ENCODE measurements at places on chromosomes 4 and X.

DNA sequence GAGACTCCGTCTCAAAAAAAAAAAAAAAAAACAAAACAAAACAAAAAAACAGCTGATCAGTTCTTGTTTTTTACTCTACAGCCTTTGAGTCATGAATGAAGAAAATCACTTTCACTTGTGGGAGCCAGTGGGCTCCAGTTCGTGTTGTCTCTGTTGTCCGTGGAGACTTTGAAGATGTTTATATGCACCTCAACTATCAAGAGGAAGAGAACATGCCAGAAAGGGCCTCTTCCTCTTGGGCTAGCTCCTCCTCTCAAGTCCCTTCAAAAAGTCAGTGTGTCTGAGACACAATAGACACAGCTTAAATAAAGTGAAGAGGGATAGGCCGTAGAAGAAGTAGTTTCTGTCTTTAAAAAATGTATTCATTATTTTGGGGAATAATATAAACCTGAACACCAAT lies 182.7 kb downstream of the KDR start:
- DNase-seq, result no peak

DNA sequence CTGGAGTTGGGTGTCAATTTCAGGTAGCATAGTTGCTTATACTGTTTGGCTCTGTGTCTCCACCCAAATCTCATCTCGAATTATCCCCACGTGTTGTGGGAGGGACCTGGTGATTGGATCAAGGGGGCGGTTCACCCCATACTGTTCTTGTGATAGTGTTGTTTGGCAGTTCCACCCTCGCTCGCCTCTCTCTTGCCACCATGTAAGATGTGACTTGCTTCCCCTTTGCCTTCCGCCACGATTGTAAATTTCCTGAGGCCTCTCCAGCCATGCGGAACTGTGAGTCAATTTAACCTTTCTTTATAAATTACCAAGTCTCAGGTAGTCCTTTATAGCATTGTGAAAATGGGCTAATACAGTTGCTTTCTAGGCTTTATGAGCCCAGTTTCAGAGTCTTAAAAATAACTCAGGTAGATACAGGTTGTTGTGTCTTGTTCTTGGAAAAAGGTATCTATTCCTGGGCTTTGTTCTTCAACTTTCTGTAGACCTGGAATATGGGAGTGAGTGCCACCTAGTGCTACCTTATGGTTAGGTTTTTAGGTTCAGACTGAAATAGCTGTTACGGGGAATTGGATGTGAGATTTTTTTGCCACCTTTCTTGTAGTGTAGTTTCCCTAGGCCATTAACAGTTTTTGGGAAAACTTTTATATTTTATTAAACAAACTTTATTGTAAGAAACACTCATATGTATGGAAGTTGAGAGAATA lies 15.6 kb downstream of the PGK1 start:
- DNase-seq, result no peak

GRCh38 chrX:12419591-12419990 lies 281.3 kb downstream of the FRMPD4 start:
- DNase-seq, result no peak

GRCh38 chrX:110359273-110359672 lies 625 bp downstream of the RTL9 start:
- DNase-seq, result no peak

GRCh38 chr4:3784454-3785291 lies 18.5 kb downstream of the ADRA2C start:
- DNase-seq, result peak; percentile 51

- no peak for DNase-seq
These were observed 174.6 kb downstream of the ANKRD50 start for GRCh38 chr4:124537971-124538370.

GRCh38 chr4:123545667-123546572 lies 149.3 kb downstream of the SPRY1 start:
- DNase-seq, result peak; percentile 39

- no peak for DNase-seq
These were observed 12.6 kb downstream of the NEIL3 start for GRCh38 chr4:177322266-177322665.

DNA sequence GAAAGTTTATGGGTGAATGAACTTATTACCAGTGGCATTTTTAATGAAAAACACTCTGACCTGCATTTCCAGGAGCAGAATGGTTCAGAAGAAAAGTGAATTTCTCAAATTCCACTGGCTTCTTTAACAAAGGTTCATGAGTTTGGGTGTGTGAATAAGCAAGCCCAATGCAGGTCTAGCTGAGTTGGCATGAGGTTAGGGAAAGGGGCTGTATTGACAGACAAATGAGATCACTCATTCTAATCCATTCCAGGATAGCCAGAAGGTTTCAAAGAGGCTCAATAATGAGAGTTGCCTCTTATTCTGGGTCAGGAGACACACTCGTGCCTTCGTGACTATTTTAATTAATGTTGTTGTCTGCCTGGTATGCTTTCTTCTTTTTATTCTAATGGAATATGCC lies 43.7 kb upstream of the NPY2R start:
- DNase-seq, result no peak

DNA sequence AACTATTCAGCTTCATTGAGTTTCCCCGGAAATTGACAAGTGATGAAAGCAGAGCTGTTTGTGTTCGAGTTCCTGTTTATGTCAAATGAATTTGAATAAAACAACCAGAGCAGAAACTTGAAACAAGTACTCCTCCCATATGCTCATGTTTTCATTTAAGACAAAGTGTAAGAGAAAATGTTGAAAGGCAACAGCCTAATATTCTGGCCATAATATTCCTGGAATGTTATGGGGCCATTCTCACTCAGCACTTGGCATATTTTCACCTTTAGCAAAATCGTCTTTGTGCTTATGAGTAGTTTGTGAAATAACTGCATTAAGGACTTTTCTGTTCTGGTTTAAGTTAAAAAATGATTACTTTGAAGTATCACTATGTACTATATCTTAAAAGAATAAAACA lies 276.0 kb upstream of the FAT1 start:
- DNase-seq, result no peak

GRCh38 chr4:83768146-83768545 lies 232.2 kb downstream of the GPAT3 start:
- DNase-seq, result no peak

DNA sequence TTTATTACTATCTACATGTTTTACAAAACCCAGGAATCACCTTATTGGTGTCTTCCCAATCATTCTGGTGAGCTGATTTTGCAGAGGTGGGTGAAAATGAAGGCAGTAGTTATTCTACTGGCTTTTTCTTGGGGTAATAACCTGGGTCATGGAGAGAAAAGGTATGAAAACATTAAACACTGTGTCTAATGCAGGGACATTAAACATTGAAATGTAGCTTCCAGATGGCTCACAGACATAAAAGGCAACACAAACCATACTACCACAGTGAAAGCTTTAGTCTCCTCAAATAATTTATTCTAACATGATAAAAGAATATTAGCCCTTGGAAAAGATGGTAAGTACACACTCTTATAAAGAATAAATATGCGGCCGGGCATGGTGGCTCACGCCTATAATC lies 8.0 kb downstream of the SETD7 start:
- no peak for DNase-seq

DNA sequence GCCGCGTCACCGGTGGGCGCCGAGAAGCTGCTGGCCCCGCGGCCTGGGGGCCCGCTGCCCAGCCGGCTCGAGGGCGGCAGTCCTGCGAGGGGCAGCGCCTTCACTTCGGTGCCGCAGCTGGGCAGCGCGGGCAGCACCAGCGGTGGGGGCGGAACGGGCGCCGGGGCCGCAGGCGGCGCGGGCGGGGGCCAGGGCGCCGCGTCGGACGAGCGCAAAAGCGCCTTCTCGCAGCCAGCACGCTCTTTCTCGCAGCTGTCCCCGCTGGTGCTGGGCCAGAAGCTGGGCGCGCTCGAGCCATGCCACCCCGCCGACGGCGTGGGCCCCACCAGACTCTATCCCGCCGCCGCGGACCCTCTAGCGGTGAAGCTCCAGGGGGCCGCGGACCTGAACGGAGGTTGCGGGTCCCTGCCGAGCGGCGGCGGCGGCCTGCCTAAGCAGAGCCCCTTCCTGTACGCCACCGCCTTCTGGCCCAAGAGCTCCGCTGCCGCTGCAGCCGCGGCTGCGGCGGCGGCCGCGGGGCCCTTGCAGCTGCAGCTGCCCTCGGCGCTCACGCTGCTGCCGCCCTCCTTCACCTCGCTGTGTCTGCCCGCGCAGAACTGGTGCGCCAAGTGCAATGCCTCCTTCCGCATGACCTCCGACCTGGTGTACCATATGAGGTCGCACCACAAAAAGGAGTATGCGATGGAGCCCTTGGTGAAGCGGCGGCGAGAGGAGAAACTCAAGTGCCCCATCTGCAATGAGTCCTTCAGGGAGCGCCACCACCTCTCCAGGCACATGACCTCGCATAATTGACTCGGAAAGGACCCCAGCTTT lies 5.6 kb downstream of the PRDM8 start:
- no peak for DNase-seq

- DNase-seq, result no peak
These were observed 58.0 kb downstream of the SPCS3 start for GRCh38 chr4:176377780-176378179.

DNA sequence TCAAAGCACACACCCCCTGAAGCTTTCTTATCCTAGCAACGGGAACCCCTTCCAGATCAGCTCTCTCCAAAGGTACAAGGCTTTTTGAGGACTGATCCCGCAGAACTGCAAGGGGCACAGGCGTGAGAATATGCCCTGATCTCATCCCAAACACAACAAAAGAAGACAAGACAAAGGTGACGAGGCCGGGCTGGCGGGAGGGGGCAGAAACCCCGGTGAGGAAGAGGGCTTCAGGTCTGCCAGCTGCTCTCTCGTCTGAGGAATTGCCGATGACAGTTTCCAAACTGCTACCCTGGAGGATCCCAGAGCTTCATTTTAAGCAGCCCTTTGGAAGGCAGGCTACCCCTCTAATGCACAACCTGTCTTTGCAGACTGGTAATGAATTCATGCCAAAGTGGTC lies 3.4 kb downstream of the HCFC1 start:
- DNase-seq, result no peak

DNA sequence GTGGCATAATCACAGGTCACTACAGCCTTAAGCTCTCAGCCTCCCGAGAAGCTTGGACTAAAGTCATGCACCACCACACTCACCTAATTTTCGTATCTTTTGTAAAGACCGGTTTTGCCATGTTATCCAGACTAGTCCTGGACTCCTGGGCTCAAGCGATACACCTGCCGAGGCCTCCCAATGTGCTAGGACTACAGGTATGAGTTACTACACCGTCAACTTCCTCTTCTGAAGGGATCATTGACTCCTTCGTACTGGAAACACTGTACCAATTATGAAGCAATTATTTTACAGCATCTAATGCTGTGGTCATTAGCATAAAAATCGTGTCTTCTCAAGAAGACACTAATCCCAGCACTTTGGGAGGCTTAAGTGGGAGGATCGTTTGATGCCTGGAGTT lies 35.2 kb downstream of the PDS5A start:
- DNase-seq, result no peak

- no peak for DNase-seq
These were observed 73.0 kb upstream of the ADGRG2 start for GRCh38 chrX:19195243-19195610.

DNA sequence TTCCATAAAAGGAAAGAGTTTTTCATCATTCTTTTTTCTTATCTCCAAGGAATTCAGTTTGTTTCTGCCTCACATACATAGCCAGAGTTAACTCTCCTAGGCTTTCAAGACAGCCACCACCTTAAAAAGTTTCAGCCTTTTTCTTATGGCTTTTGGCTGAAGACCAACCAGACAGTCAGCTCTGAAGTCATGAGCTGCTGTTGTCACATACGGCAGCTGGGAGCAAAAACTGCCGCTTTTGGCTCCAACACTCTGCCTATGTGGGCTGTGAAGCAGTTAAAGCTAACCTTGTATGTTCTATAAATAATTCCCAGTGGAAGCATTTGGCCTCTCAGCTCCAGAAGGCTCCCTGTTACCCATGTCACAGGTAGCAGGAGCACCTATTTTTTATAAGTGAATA lies 104.1 kb downstream of the KLHL4 start:
- DNase-seq, result no peak

DNA sequence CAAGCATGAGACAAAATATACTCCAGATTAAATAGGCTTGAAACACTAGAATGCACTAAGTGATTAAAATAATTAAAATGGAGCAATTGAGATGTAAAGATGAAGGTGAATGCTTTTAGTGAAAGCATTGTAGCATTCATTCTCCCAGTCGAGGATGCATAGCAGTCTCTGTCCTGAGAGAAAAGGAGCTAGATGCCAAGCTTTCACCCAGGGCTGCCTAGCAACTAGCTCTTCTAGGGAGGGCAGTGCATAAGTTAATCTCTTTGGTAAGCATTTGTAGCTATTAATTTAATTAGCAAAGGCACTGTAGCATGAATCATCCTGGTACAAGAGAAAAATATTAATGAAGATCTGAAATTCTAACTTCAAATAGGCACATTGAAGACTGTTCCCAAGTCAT lies 1014.8 kb downstream of the C4orf33 start:
- no peak for DNase-seq

GRCh38 chrX:1452516-1453394 lies at the start of gene ASMTL:
Gene ASMTL, minus strand, starts transcription at chrX:1452909. Its CDS starts 69 bp downstream, at chrX:1452840.
- DNase-seq, result peak; percentile 98

GRCh38 chr4:70405765-70406164 lies 8.0 kb downstream of the OPRPN start:
- DNase-seq, result no peak

DNA sequence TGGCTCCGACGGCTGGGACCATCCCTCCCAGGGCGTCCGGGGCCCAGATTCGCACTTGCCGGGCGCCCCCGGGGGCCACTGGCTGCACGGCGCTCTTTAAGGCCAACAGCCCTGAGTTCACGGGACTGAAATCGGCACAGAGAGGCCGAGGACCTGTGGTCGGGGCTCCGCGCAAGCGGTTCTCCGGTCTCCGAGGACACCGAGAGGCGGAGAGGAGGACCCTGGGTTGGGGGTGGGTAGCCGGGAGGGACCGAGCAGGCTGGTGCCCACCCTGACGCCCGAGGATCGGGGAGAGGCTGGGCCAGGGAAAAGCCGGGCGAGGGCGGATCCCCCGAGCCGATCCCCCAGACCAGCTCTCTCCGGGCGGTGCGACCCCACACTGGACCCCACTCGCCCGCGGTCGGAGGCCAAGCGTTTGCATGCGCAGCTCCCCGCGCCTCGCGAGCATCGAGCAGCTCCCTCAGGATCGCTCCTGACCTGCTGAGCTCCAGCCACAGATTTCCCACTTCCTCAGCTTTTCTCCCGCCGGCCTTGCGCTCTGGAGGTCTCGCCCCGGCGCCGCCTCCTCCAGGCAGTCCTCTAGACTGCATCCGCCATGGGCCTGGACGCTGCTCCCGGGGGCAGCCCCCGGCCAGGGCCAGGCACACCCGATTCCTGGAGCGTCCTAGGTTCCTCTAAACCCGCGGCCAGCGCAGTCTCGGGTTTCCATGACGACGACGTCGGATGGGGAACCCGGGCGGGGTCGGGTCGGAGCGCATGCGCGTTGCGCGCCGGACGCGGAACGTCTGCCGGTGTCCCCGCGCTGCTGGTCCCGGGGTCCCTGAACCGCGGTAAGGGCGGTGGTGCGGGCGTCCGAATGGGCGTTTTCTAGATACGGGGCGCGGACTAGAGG lies 17.6 kb upstream of the NAT8L start:
- DNase-seq, result peak; percentile 80
